ENCODE measurements at places on chromosomes 3 and 15. TPM values are rescaled to one million over a fixed set of nuclear protein-coding genes. Genes with fewer than 3 reads are reported as not detected.

Gene COL6A5
- not detected for total RNA-seq

Gene GALNT15
- 0.21 TPM for total RNA-seq

Gene AHSG
- total RNA-seq, result not detected

Gene CPN2
- total RNA-seq, result not detected

Gene DNAJA4
- total RNA-seq, result 13.6 TPM

Gene FEZF2
- not detected for total RNA-seq

Gene CCDC39
- not detected for total RNA-seq

Gene SLC9C1
- 0.43 TPM for total RNA-seq

Gene DGKG
- total RNA-seq, result not detected

Gene SPESP1
- 5.3 TPM for total RNA-seq

Gene C3orf85
- not detected for total RNA-seq

Gene VEPH1
- not detected for total RNA-seq

Gene TMED3
- total RNA-seq, result 132 TPM

Gene RFTN1
- total RNA-seq, result 36.4 TPM

Gene SLC35A5
- total RNA-seq, result 13.5 TPM

Gene PRSS50
- total RNA-seq, result not detected

Gene SH3GL3
- 2.1 TPM for total RNA-seq

Gene C3orf22
- not detected for total RNA-seq

Gene COL6A6
- not detected for total RNA-seq

Gene NR2F2
- 4.8 TPM for total RNA-seq

Measured in tracheal epithelial cell (primary cell).